ENCODE measurements at places on chromosomes 1 and 21.

DNA sequence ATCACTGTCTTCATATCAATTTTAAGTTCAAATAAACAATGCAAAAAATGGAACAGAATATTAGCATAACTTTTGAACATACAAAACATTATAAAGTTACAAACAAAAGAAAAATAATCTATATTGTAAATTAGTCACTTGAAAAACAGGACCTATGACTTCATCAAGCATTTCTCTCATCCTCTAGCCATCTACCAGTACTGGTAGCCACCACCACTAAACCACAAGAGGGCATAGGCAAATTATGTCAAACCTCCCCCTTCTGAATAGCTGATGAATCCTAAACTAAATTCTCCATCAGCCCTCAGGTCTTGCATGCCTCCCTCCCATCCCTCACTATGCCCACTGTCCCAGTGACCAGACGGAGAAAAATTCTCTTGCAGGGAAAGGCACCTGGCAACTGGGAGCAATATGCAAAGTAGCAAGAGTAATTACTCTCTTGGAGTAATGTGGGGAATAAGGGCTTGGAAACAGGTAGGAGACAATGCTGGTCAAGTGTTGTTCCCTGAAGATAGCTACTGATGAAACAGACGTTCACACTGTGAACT, 37.1 kb downstream of the SSX2IP start:
- DNase-seq: no peak

- no peak for DNase-seq
These were observed 19.8 kb upstream of the SLC2A1 start for GRCh38 chr1:42978317-42979035.

GRCh38 chr1:8394456-8395321, 76.8 kb downstream of the SLC45A1 start:
- no peak for DNase-seq

- no peak for DNase-seq
These were observed 25.1 kb downstream of the TIAM1 start for GRCh38 chr21:31318971-31319370.

GRCh38 chr1:25711555-25712298, 88.3 kb upstream of the SELENON start:
- peak; percentile 67 for DNase-seq

DNA sequence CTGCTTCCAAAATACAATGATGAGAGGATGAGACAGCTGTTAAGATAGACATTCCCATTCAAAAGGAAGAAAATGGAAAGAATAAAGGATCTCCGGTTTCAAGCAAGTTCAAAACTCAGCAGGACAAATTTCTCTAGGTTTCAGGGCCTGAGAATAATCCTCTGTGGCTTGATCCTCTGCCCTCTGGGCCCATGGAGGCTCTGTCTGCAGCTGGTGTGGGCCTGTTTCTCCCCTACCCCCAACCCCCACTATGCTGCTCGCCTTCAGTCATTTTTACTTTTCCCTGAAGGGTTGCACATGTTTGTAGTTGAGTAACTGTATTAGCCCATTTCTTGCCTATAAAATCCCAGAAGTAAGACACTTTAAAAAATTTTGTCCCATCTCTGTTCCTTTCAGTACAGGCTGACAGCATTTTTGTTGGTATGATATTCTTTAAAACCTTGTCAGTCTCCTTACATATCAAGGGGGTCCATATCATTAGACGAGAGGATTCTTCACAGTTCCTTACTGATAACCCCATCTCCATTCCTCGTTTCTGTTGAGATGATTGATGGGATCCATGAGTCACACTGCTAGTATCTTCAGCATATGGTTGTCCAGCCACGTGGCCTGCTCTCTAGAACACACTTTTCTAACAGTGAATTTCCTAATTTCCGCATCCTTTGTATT, 10.5 kb downstream of the ZMYM4 start:
- DNase-seq: no peak

DNA sequence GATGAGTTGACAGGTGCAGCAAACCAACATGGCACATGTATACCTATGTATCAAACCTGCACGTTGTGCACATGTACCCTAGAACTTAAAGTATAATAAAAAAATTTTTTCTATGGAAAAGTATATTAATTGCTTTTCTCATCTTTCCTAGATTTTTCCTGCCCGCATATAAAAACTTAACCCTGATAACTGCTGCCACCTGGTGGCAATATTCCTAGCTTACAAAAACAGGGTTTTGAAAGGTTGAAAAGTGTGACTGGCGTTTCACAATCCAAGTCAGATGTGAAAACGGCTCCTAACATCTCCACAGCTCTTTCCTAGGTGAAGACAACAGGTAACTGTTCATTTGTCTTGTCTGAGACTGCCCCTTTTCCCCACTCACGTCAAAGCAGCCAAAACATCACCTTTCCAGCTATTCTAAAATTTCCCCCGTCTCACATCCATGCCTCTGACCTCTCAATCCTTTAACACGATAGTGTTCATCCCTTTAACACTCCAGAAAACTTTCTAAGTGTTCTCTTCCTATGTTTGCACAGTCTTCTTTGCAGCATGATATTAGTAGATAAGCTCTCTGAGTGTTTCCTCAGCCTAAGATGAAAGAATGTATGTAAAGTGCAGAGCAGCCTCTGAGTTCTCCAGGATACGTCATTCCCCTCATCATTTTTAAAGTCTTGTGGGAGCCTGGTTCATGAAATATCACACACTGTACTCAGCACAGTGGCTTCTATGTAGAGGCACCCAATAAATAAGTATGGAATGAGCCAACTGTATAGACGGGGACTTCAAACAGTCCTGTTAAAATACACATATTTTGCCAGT, 27.5 kb downstream of the OVGP1 start:
- no peak for DNase-seq

GRCh38 chr1:46194641-46195193, 3.5 kb downstream of the POMGNT1 start:
- DNase-seq: no peak

GRCh38 chr1:112027696-112028095, 38.2 kb upstream of the KCND3 start:
- DNase-seq: no peak

GRCh38 chr1:56450004-56450666, 129.2 kb downstream of the PLPP3 start:
- DNase-seq: no peak

DNA sequence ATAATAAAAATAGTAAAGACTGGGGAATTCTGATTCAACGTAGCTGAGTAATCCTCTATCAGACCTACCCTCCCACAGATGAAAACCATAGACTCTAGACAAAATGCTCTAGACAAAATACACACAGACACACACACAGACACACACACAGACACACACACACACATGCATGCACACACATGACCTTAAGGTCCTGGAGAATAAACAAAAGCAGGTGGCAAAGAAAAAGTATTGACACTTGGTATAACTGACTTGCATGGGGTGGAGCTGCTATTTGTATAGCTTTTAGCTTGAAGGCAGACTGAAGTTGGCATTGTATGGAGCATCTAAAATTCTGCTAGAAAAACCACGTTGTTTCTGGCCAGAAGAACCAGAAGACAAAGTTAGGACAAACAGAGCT, 29.3 kb downstream of the C1orf141 start:
- no peak for DNase-seq

- no peak for DNase-seq
These were observed 21.9 kb upstream of the ERO1B start for GRCh38 chr1:236303675-236304074.

- DNase-seq: no peak
These were observed 3.8 kb upstream of the RAB7B start for GRCh38 chr1:206006946-206007345.

- DNase-seq: no peak
These were observed 19.8 kb upstream of the ARTN start for GRCh38 chr1:43913666-43914360.

DNA sequence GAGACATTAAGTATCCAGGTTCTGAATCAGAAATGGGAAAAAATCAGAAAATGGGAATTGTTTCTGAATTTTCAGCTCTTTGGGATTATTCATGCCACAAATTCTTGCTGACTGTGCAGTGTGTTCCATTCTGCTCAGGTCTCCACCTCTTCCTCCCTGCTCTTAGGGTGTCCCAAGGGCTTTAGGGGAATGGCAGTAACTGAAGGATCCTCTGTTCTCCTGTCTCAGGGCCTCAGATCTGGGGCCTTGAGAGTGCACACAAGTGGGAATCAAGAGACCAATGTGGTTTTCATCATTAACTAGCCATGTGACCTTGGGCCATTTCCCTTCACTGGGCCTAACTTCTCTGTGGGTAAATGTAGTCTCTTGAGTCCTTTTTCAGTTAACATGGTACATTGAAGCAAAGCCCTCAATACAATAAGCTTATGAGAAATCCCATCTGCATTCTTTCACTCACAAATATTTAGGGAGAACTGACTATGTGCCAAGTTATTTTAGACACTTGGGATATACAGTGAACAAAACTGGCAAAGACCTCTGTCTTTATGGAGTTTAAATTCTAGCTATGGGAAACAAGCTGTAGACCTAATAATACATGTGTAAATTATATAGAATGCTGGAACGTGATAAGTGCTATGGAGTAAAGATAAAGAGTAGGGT, 75.7 kb upstream of the SPATA6 start:
- DNase-seq: no peak

DNA sequence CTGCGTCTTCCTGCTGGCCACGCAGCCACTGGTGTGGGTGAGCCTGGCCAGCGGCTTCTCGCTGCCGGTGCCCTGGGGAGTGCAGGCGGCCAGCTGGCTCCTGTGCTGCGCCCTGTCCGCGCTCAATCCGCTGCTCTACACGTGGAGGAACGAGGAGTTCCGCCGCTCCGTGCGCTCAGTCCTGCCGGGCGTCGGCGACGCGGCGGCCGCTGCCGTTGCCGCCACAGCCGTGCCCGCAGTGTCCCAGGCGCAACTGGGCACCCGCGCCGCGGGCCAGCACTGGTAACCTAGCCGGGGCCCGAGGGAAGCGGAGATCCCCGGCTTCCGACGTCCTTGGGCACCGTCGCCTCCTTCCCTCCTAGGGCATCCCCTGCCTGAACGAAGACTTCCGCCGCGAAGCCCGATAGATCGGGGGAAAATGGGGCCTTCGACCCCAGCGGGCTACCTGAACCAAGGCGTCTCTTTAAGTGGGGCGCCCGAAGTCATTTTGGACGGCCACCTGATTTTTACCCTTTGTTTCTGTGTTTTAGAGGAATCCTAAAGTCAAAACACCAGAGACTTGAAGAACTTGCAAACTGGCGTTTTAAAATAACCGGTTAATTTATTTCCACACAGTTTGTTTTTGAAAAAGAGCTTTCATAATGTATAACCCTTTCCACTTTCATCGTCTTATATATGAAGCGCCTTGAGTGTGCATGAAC, 2.0 kb downstream of the GPR88 start:
- DNase-seq: peak; percentile 52
